ENCODE measurements at places on chromosomes 12 and 14. TPM values are rescaled to one million over a fixed set of nuclear protein-coding genes. Genes with fewer than 3 reads are reported as not detected.

DNA sequence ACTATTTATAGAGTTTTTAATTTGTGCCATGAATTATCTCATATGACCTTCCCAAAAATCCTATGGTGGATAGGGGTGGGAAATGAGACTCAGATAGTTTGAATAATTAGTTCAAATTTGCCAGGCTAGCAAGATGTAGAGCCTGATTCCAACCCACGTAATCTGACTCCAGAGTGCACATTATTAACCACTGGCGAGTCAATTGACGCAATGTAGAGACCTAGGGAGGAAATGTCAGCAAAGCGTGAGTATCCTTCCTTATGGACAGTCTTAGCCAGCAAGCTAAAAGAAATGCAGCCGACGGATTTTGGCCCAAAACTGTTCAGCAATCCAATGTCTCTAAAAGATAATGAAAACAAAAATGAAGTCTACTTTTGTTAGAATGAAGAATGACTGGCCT, 193.3 kb upstream of the KRR1 start:
- H3K36me3 ChIP-seq = no peaks in the 10 kb centered on the region
- DNase-seq = no peak
- no peak overlapping the region for H3K4me3 ChIP-seq
- H3K27me3 ChIP-seq = no peaks in the 10 kb centered on the region
- H3K4me1 ChIP-seq = peaks cover 20% of the 10 kb centered on the region
- H3K27ac ChIP-seq = peak overlapping the region; percentile 20

ZNF26 gene
- total RNA-seq = 15.9 TPM

GRCh38 chr12:71838231-71838630, 1.3 kb upstream of the TBC1D15 start:
- H3K36me3 ChIP-seq = no peaks in the 10 kb centered on the region
- no peaks in the 10 kb centered on the region for H3K27me3 ChIP-seq
- H3K4me1 ChIP-seq = peaks cover 6% of the 10 kb centered on the region
- no peak for DNase-seq
- H3K4me3 ChIP-seq = peak overlapping the region; percentile 4

GRCh38 chr12:57470970-57471656, 8.6 kb downstream of the ARHGAP9 start:
- no peaks in the 10 kb centered on the region for H3K4me1 ChIP-seq
- H3K27me3 ChIP-seq = peaks cover 9% of the 10 kb centered on the region
- no peak overlapping the region for H3K27ac ChIP-seq
- H3K4me3 ChIP-seq = no peak overlapping the region
- peaks cover 26% of the 10 kb centered on the region for H3K36me3 ChIP-seq

DNA sequence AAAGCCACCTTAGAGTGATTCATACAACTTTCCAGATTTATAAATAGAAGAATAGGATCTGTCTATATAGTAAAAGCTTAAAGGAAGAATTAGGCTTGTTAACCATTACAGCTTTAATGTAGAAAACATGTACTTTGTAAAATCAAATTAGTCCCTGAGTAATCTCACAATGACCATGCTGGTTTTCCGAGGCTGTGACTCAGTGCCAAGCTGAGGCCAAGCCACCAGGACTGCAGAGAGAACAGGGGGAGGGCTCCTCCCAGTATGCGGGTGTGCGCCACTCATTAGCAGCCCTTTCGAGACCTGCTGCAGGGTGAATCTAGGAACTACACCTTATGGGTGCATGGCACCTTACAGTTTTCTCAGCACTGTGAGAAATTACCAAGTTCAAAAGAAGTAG, 167.0 kb downstream of the EFCAB11 start:
- H3K27ac ChIP-seq = no peak overlapping the region
- no peak for DNase-seq
- H3K4me1 ChIP-seq = peaks cover 5% of the 10 kb centered on the region

PKP2 gene
- 2.5 TPM for total RNA-seq

- H3K36me3 ChIP-seq = peaks cover 6% of the 10 kb centered on the region
- DNase-seq = no peak
- H3K27ac ChIP-seq = no peak overlapping the region
- no peak overlapping the region for H3K4me3 ChIP-seq
- peaks cover 4% of the 10 kb centered on the region for H3K27me3 ChIP-seq
- H3K4me1 ChIP-seq = peaks cover 4% of the 10 kb centered on the region
These were observed 73.6 kb downstream of the HECTD4 start for GRCh38 chr12:112308652-112309051.

- no peak for DNase-seq
- H3K4me3 ChIP-seq = no peak overlapping the region
- H3K36me3 ChIP-seq = no peaks in the 10 kb centered on the region
These were observed 533.9 kb upstream of the LRFN5 start for GRCh38 chr14:41072776-41073175.

DNA sequence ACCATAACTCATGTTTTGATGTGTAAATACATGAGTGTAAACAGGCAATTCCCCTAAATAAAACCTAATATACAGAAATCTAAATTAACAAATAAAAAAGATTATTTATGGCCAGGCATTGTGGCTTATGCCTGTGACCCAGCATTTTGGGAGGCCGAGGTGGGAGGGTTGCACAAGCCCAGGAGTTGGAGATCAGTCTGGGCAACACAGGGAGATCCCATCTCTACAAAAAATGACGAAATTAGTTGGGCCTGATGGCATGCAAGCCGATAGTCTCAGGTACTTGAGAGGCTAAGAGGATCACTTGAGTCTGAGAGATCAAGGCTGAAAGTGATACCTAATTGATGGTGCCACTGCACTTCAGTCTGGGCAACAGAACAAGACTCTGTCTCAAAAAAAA, 48.7 kb downstream of the BCAT1 start:
- no peak for DNase-seq
- no peaks in the 10 kb centered on the region for H3K36me3 ChIP-seq
- peaks cover 7% of the 10 kb centered on the region for H3K27me3 ChIP-seq
- peaks cover 16% of the 10 kb centered on the region for H3K4me1 ChIP-seq
- no peak overlapping the region for H3K4me3 ChIP-seq
- H3K27ac ChIP-seq = no peak overlapping the region

DNA sequence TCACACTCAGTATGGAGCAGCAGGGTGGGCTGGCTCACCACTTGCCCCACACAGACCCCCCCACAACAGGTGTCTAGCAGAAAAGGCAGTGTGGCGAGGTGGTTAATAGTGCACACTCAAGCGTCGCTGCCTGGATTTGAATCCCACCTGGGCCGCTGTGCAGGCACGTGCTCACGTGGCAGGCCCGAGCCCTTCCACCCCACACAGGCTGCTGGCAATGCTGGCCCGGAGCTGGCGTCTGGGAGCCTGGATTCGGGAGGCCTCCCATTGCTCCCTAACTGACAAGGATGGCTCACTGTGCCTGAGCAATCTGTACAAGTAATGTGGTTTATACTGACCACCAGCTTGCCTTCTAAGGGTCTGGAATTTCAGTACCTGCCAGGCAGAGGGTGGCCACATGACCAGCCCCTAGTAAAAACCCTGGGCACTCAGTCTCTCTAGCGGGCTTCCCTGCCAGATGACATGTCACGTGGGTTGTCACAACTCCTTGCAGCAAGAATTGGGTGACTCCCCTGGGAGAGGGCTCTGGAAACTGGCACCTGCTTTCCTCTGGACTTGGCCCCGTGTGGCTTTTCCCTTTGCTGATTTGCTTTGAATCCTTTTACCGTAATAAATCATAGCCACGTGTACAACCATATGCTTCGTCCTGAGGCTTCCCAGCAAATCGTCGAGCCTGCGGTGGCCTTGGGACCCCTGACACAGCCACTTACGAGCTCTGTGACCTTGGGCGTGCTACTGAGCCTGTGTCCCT, 72.8 kb downstream of the SCARB1 start:
- H3K4me1 ChIP-seq = peaks cover 14% of the 10 kb centered on the region
- H3K36me3 ChIP-seq = no peaks in the 10 kb centered on the region
- peaks cover 3% of the 10 kb centered on the region for H3K27me3 ChIP-seq
- H3K27ac ChIP-seq = peak overlapping the region; percentile 43

GRCh38 chr12:13702381-13702780, 279.0 kb downstream of the GRIN2B start:
- peak; percentile 52 for DNase-seq
- peaks cover 13% of the 10 kb centered on the region for H3K4me1 ChIP-seq

- peak within 1 kb of the TSS; percentile 26 for H3K4me3 ChIP-seq
- no peaks in the 10 kb centered on the region for H3K36me3 ChIP-seq
- no peak within 1 kb of the TSS for H3K27ac ChIP-seq
These were observed at the start of gene DIO2 for GRCh38 chr14:80211153-80212022. TSS of gene DIO2 (minus strand) at chr14:80211504. CDS start at chr14:80211472, 32 bp downstream.

GRCh38 chr12:48201091-48201490, 2.0 kb downstream of the OR10AD1 start:
- H3K27ac ChIP-seq = no peak overlapping the region
- no peaks in the 10 kb centered on the region for H3K4me1 ChIP-seq
- H3K4me3 ChIP-seq = no peak overlapping the region
- H3K27me3 ChIP-seq = peaks cover 11% of the 10 kb centered on the region

GRCh38 chr14:91509878-91510170, 286 bp downstream of the PPP4R3A start:
- peak overlapping the region; percentile 99 for H3K27ac ChIP-seq
- no peak for DNase-seq
- peaks cover 6% of the 10 kb centered on the region for H3K27me3 ChIP-seq
- H3K4me3 ChIP-seq = peak overlapping the region; percentile 96
- no peaks in the 10 kb centered on the region for H3K36me3 ChIP-seq

DNA sequence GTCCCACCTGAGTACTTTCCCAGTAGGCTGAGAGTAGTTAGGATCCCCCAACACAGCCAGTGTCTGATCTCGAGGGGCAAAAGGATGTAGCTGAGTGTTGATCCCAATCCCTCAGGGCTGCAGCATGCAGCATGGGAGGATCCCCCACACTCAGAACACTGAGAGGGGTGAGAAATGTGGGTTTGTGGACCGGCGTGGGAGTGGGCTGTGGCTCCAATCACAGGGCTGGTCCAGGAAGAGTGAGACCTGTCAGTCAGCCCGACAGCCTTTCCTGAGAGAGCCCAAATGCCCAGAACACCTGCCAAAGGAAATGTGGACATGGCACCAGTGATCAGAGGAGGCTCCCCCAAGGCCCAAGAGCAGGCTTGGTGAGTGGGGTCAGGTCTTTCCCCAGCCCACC, 228.3 kb upstream of the MGAT4C start:
- H3K27ac ChIP-seq = no peak overlapping the region
- DNase-seq = no peak
- no peaks in the 10 kb centered on the region for H3K36me3 ChIP-seq
- H3K27me3 ChIP-seq = no peaks in the 10 kb centered on the region

B4GALNT1 gene
- total RNA-seq = 83.9 TPM

GRCh38 chr14:64541261-64541971, 875 bp downstream of the HSPA2 start:
- peak; percentile 40 for DNase-seq
- peak overlapping the region; percentile 64 for H3K27ac ChIP-seq
- H3K27me3 ChIP-seq = peaks cover 14% of the 10 kb centered on the region
- peaks cover 13% of the 10 kb centered on the region for H3K4me1 ChIP-seq
- peak overlapping the region; percentile 85 for H3K4me3 ChIP-seq
- no peaks in the 10 kb centered on the region for H3K36me3 ChIP-seq

VDR gene
- not detected for total RNA-seq

DNA sequence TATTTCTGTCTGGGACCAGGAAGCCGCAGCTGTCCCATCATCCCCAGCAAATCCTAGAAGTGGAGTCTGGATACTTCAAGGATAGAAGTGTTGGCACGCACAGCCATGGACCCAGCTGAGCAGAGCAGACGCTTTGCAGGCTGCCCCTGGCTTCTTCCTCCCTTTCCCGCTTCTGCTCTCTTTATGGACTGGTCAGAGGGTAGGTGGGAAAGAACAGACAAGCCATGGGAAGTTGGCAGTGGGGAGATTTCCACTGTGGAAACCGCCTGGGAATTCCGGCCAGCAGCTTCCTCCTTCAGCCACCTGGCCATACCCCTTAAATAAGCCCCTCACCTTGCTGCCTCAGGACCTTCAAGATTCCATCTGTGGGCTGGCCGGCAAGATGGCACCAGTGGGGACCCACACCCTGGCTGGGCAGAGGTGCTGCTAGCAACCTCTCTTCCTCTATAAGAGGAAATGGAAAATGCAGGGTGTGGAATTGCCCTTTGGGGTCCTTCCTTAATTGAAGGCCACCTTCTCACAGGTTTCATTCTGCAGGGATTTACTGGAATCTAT, 20.6 kb downstream of the OTUB2 start:
- H3K4me1 ChIP-seq = peaks cover 7% of the 10 kb centered on the region
- H3K36me3 ChIP-seq = peaks cover 10% of the 10 kb centered on the region
- no peak overlapping the region for H3K4me3 ChIP-seq
- H3K27ac ChIP-seq = no peak overlapping the region
- H3K27me3 ChIP-seq = peaks cover 10% of the 10 kb centered on the region

GRCh38 chr14:85438001-85438400, 91.9 kb upstream of the FLRT2 start:
- no peak overlapping the region for H3K27ac ChIP-seq
- no peak overlapping the region for H3K4me3 ChIP-seq
- no peaks in the 10 kb centered on the region for H3K4me1 ChIP-seq
- H3K27me3 ChIP-seq = no peaks in the 10 kb centered on the region
- no peaks in the 10 kb centered on the region for H3K36me3 ChIP-seq

LRRC43 gene
- total RNA-seq = 4.3 TPM

SPTB gene
- 1.9 TPM for total RNA-seq

DNA sequence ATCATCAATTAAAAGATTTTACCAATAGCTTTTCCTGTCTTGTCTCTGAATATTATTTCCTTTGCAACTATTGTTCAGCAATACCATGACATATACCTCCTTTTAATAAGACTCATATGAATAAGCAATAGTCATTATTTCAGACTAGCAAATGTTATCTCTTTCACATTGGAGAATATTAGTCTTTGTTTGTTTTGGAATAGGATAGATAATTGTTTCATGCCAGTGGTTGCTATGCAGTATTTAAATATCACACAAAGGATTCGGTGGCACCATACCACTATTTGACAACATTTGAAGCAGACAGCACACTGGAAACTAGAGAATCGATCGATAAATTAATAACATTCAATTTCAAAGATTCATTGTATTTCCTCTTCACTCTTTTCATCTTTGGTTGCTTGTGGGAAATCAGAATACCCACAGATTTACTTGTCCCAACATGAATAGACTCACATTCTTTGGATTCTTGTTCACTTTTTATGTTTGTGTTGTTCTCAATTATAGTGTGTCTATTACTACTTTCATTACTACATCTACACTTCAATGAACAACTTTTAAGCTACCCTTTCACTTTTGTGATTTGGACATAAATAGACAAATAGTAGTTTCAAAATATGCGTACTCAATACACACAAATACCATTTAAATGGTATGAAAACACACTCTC, 42.7 kb upstream of the TBPL2 start:
- no peak for DNase-seq
- H3K4me3 ChIP-seq = no peak overlapping the region
- H3K36me3 ChIP-seq = no peaks in the 10 kb centered on the region
- no peaks in the 10 kb centered on the region for H3K27me3 ChIP-seq

GYS2 gene
- not detected for total RNA-seq

GRCh38 chr12:40889329-40889728, 197.1 kb downstream of the CNTN1 start:
- H3K27ac ChIP-seq = no peak overlapping the region
- no peaks in the 10 kb centered on the region for H3K4me1 ChIP-seq
- H3K4me3 ChIP-seq = no peak overlapping the region
- no peaks in the 10 kb centered on the region for H3K36me3 ChIP-seq
- no peak for DNase-seq
- no peaks in the 10 kb centered on the region for H3K27me3 ChIP-seq

DNA sequence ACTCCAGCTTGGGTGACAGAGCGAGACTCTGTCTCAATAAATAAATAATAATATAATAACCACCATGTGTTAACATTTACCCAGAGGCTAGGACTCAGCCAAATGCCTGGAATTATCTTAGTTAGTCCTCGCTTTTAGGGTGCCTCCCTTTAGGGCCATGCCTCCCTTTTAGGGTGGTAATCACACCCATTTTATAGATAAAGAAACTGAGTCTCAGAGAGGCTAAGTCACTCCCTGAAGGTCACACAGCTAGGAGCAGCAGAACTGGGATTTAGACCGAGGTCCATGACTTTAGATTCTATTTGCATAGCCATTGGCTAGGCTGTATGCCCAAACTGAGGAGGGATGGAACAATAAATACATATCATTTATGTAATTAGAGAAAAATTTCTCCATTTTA, 11.4 kb downstream of the TESC start:
- no peak overlapping the region for H3K4me3 ChIP-seq
- H3K4me1 ChIP-seq = no peaks in the 10 kb centered on the region
- no peak overlapping the region for H3K27ac ChIP-seq
